ENCODE measurements at places on chromosomes 1 and 21.

DNA sequence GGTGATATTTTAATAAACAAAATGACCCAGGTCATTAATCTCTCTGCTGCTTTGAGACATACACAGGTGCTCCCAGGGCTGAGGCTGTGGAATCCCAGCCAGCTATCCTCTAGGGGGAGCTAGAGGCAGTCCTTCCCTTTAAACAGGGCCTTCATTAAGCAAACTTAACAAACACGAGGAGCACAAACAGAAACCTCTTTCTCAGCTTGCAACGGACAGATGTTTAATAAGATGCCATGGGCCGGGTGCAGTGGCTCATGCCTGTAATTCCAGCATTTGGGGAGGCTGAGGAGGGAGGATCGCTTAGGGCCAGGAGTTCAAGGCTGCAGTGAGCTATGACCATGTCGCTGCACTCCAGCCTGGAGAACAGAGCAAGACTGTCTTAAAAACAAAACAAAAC lies 106.7 kb downstream of the HIVEP3 start:
- DNase-seq, result peak; percentile 72

- peak; percentile 3 for DNase-seq
Observed at GRCh38 chr1:173479649-173480048, 2.5 kb downstream of the PRDX6 start.

GRCh38 chr1:69215883-69216282 lies 351.8 kb upstream of the LRRC7 start:
- no peak for DNase-seq

GRCh38 chr1:229023651-229024300 lies 247.1 kb upstream of the RAB4A start:
- DNase-seq, result no peak

GRCh38 chr1:234921266-234922062 lies 207.2 kb downstream of the TOMM20 start:
- DNase-seq, result peak; percentile 43

- DNase-seq, result no peak
Observed at GRCh38 chr1:220976390-220976789, 97.1 kb downstream of the HLX start.

GRCh38 chr1:208829595-208829994 lies 585.4 kb upstream of the PLXNA2 start:
- peak; percentile 39 for DNase-seq

GRCh38 chr21:38837806-38838461 lies 32.2 kb downstream of the ETS2 start:
- DNase-seq, result no peak

DNA sequence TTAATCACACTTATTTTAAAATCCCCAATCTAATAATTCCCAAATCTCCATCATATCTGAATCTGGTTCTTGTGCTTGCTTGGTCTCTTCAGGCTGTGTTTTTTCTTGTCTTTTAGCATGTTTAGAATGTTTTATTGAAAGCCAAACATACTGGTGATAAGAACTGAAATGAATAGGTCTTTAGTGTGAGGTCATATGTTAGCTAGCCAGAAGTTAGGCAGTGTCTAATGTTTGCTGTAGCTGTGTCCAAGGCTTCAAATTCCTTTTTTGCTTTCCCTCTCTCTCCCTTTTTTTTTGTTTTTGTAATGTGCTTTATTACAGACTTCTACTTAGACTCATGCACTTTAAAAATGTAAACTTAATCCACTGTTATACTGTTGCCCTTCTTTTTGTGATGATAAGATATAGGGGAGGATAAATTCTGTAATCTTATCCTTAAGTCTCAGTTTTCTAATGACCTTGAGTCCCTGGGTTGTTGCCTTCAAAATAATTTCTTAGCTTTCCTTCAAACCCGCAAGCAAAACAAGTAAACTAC lies 725.1 kb downstream of the BRINP3 start:
- DNase-seq, result no peak

DNA sequence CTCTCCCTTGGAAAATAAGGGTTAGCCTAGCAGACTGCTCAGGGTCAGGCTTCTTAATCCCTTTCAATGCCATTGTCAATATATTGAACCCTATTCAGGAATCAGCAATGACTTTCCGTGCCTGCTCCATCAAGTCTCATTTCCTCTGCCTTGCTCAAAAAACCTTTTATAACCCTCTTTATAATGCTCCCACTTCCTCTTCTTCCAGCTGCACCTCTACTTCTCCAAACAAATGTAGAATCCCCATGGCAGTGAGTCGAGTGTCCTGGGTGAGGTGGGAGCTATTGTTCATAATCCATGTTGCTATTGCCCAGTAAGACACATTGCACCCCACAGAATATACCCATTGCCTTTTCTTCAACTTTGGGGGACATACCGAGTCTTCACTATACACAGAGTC lies 58.6 kb downstream of the OLIG1 start:
- DNase-seq, result no peak

DNA sequence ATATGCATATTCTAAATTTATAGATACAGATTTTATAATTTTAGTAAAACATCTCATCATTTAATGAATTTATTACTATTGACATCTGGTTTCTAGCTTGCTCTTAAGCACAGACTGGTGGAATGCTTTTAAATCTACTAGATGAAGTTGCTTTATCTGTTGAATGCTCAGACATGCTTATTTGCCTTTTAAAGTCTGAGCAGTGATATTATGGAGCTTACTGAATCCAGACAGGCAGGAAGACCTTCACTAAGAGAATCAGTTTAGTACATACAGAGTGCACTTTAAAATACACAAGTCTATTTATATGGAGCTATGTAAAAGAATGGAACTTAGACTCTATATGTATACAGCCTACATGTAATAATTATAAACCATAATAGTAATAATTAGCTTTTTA lies 16.6 kb downstream of the SDCCAG8 start:
- DNase-seq, result no peak

DNA sequence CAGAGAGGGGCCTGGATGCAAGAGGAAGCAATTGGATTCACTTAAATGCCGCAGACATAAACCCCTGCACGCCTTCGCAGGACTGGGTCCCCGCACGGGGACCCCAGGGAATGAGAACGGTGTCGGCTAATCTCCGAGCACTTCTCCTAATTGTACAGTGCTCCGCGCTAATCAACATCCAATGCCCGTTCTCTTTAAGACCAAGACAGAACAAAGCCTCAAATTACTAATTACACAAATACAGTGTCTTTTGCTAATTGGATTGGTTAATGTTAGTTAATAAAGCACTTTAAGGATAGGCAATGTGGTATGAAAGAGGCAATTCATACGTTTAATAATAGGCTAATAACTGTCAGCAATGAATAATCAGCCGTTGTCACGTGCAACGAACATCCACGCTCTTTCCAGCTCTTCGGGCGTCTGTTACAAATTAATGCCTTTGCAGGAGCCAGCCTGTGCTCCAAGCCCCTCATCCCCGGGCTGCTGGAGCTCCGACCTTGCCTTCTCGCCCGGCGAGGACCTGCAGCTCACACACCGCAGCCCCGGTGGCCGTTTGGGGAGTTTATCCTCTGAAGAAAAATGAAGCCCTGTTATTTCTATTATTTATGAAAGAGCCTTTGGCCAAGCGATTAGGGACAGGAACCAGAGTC lies 157.8 kb downstream of the PRDM16 start:
- DNase-seq, result no peak

DNA sequence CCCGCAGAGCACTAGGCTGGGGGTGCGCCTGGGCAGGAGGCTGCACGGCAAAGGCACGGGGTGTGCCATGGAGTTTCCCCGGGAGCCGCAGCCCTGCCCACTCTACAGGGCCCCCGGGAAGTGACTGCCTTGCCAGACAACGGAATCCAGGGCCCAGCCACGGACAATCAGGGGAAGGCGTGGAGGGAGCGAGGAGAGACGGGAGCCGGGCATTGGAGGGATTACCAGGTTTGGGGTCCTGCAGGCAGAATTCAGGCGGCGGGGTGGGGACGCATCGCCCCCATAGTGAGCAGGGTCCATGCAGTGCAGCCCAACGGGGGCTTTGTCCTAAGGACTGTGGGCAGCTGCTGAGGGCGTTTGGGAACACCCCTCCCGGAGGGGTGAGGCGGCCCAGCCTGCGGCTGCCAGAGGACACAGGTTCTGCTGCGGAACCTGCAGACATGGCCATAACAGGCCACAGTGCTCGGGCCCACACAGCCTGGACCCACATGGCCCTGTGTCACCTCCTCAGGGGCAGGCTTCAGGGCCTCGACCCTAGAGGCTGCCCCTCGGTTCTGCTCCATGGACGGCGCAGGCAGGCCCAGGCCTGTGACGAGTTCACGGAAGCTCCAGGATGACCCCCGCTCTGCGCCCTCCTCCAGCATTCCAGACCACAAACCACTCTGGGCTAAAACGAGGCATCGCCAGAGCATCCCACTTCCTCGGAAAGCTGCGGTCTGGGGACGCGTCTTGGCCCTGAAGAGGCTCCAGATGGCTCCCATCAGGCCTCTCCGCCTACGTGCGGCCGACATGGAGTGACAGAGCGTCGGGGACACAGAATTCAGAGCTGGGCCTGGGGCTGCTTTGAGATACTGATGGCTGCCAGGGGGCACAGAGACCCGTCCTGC lies 54.5 kb downstream of the COL6A1 start:
- peak; percentile 92 for DNase-seq

DNA sequence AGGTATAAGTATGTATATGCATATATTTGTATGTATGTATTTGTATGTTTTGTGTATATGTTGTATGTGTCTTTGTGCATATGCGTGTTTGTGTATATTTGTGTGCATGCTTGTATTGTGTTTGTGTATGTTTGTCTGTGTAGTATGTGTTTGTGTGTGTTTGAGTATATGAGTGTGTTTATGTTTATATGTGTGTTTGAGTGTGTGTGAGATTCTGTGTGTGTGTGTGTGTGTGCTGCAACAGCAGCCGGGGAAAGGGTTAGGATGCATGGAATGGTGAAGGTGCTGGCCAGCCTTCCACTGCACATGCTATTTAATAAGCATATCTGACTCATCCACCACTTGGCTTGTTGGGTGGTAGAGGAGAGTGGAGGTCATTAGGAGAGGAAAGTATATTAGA lies 46.6 kb upstream of the RAB4A start:
- DNase-seq, result peak; percentile 52

- DNase-seq, result peak; percentile 26
Observed at GRCh38 chr1:160720356-160721085, 8.9 kb upstream of the CD48 start.

DNA sequence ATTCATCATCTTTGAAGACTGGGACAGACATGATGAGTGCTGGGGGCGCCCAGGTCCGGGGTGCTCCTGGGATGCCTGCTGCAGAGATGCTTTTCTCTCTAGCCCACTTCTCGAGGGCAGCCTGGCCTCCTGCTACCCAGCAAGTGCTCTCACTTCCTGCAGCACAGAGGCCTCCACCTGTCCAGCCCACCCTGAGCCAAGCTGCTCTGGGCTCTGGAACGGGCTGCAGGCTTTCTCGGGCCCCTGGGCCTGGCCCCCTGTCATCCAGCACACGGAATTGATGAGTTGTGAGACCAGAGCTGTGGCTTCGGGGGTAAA lies 469.5 kb upstream of the VAMP3 start:
- DNase-seq, result no peak

- DNase-seq, result no peak
Observed at GRCh38 chr1:42000766-42001165, 82.0 kb upstream of the HIVEP3 start.

All from fibroblast of skin of right biceps (primary cell).